Activated effector memory CD4-positive, alpha-beta T cell treated with Interleukin-2 at 50 U/mL for 16 hours (primary cell): ENCODE measurements at places on chromosomes 5 and 9.

GRCh38 chr5:18881615-18882014 is 1106.4 kb downstream of the CDH18 start:
- DNase-seq: no peak

DNA sequence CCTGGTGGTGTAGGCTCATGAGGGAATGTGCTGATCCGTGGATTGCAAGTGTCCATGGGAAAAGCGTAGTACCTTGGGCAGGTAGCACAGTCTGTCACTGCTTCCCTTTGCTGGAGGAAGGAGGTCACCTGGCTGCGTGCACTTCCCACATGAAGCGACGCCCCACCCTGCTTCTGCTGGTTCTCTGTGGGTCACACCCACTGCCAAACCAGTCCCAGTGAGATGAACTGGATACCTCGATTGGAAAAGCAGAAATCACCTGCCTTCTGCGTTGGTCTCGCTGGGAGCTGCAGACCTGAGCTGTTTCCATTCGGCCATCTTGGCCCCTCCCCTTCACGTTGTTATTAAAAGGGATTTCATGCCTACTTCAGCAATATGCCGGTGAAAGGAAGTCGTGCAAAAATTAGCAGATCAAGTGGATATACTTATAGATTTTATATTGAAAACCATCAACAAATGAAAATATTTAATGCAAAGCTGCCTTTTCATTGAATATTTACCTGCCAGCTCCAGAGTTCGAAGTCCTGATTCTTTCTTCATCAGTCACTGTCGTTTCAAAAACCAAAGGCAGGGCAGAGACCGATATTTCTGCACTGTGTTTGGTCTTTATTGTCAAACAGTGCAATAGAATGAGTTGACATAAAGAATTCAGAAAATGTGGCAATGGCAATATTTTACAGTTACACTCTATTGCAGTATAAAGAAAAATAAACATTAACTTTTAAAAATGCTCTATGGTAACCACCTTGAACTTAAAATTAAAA is 123.2 kb downstream of the JAKMIP2 start:
- no peak for DNase-seq

DNA sequence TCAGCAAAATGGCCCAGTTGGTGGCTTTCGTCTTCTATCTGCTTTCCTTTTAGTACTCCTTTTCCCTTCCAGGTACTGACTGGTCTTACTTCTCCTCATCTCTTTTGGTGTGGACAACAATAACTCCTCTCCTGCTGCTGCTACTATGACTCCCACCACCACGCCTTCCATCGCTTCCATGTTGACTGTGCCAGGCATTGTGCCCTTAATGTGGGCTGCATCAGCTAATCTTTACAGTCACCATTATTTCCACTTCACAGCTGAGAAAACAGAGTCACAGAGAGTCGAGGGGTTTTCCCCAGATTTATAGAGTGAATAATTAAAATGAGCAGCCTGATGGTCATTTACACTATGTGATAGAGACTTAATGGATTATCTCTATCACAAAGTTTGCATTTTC is 184.9 kb upstream of the IL12B start:
- no peak for DNase-seq

- no peak for DNase-seq
These were observed 57.5 kb downstream of the PJA2 start for GRCh38 chr5:109351988-109352864.

DNA sequence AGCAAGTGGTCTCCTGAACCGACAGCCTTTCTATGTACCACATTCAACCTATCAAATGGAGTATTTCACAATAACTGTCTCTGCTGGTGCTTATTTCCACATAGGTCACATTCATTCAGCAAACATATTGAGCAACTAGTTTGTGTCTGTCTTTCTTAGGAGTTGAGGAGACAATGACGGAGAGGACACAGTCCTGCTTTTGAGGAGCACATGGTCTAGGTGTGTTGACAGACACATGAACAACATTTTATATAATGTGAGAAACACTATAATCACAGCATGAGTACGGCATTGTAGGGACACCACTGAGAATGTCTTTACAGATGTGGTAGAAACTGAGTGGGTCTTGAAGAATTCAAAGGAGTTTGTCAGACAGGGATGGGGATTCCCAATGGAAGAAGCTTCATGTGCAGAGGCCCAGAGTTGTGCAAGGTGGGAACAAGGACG is 28.5 kb downstream of the NFIL3 start:
- no peak for DNase-seq

DNA sequence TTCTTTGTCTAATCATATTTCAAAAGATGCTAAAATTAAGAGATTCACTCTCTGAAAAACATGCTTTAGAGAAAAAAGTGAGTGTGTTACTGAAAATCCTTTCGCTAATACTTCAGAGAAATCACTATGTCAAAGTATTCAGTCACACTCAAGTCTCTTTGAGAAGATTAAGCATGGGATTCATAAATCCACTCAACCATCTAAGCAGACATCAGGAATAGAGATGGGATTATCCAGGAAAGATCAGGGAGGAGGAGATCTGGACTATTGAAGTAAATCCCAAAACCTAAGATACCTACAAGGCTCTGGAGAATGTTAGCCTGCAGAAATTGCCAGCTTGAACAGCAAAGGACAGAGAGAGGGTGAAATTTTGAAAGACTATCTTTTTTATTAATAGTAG is 317.2 kb upstream of the ACO1 start:
- DNase-seq: no peak

- DNase-seq: no peak
These were observed 71.1 kb upstream of the PITX1 start for GRCh38 chr5:135105105-135105484.

GRCh38 chr9:14813336-14814248 is 91.1 kb upstream of the CER1 start:
- no peak for DNase-seq

- DNase-seq: no peak
These were observed 142.2 kb downstream of the SV2C start for GRCh38 chr5:76225336-76225735.

- DNase-seq: no peak
These were observed 25.1 kb downstream of the PAPPA start for GRCh38 chr9:116178481-116179211.

DNA sequence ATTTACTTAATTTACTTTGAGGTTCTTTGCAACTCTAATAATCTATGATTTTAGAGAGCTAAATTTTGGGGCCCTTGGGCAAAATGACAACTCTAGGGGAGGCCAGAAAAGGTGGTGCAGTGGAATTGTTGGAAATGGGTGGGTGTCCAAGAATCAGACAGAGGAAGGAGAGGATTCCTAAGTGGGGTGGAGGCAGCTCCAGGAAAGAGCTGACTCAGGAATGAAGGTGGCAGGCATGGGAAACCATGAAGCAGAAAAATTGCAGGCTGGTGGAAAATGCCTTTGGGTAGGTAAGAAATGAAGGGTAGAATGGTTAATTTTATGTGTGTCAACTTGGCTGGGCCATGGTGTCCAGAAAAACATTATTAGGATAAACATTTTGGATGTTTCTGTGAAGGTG is 248.5 kb upstream of the TUT7 start:
- DNase-seq: no peak

DNA sequence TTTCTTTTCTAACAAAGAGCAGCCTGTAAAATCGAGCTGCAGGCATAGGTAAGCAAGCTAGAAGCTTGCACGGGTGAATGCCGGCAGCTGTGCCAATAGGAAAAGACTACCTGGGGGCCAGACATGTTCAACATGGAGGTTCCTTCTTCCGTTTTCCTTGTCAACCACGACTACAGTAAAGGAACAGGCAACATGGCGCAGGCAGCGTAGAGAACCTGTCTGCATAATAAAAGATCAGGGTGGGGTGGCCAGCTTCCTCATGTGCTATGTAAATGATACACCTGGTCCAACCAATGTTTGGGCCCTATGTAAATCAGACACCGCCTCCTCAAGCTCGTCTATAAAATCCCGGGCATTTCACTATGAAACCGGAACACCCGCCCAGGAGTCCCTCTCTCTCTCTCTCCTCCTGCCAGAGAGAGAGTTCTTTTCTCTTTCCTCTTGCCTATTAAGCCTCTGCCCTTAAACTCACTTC is 103.8 kb upstream of the LIFR start:
- no peak for DNase-seq

- no peak for DNase-seq
These were observed 71.0 kb upstream of the MOCS2 start for GRCh38 chr5:53180538-53180937.

- DNase-seq: no peak
These were observed 19.3 kb upstream of the F2RL2 start for GRCh38 chr5:76642390-76643040.

DNA sequence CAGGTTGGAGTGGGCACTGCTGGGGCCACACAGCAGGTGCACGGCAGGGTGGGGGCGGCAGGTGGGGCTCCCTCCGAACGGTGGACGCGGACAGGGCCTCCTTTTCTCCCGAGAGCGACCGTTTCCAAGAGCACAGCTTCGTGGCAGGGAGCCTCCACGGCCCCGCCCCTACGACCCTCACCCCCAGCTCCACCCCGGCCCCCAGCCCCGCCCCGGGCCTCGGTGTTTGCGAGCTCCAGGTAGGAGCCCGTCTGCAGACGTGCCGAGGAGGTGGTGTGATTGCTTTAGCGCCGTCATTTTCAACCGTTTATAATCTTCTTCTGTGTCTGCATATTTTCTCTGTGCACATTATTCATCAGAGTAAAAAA is 8.8 kb downstream of the GRIN1 start:
- no peak for DNase-seq

- peak; percentile 54 for DNase-seq
These were observed 974 bp downstream of the CCDC69 start for GRCh38 chr5:151222790-151223446.

DNA sequence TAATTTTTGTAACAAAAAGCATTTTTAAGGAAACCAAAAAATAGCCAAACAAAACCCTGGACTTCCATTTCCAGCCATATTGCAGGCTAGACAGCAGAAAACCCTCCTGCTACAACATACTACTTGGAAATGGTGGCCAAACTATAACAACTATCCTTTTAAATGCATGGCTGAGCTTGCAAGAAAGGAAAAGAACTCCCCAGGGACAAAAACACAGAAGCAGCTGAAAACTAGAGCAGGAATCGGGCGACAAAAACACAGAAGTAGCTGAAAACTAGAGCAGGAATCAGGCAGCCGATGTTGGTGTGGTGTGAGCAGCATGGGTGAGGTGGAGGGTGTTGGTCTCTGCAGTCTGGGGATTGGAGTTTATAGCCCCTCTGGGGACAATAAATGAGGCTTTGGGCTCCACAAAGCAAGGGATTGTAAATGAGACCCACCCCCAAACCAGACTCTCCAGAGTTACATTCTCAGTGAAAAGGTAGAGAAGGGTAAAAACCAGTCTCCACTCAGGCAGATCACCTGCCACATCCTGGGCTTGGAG is 95.2 kb downstream of the C9orf50 start:
- no peak for DNase-seq

- no peak for DNase-seq
These were observed 105.1 kb downstream of the MAST4 start for GRCh38 chr5:66701244-66701643.

DNA sequence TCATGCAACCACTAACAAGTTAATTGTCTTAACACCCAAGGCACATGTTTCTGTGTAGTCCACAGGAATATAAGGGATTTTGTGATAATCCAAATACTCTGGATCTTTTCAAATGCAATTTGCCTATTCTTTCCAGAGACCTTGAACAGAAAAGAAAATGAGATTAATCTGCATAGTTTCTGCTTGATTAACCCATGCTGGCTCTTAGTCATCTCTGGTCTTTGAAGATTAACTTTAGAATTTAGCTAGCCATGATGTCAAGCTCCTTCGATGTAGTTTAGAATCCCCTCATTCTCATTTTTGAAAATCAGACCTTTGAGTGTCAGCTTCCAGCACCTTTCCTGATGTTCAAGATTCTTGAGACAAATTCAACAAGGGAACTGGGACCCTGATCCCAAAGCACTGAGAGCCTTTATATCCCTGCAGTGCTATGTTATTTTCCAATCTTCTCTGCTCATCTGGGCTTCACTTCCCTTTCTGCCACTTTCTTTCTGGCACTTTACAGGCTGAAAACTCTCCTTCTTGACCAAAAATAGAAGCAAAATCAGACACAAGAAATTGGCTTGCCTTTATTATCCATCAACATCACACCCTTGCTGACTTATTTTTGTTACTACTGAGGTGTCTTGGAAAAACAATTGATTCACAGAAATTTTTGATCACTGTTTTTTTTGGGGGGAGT is 155.5 kb downstream of the PALM2AKAP2 start:
- no peak for DNase-seq

DNA sequence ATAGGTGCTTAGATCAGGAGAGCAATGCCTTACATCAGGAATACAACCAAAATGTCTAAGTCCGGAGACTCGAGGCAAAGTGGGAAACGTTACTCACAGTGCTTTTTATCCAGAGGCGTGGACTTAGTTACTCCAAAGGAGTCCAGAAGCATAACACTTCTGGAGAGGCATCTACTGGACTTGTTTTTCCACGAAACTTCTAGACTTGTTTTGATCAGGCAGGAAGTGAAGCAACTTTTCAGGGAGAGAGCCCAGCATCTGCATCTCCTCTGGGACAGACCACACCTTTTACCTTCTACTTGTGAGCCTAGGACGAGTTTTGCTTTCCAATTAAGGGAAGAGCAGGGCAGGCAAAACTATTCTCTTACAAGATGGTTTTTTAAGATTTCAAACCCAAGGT is 1.2 kb upstream of the TJP2 start:
- DNase-seq: no peak

DNA sequence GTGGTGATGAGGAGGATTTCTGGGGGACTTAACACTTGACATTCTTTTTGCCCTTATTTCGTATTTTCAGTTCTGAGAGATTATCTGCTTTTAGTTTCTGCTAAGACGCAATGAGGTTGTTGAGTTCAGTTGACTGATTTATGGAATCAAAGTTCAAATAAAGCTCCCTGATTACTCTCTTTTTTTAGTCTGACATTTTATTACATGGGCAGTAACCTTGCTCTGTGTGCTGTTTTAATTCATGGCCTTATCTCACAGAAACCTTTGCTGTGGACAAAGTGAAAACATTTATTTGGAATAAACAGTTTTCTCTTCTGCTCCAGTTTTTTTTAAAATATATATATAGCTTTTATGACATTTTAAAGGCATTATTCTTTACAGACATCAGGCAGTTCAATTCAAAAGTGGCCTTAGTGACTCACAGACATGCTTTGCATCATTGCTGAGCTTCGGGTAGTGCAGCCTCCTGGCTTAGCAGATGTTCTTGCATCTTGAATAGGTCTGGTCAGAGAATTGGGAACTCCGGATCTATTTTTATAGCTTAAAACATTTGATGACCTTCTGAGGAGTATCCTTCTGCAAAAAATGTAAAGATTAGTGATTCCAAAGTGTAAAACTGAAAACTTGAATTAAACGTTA is 162.9 kb downstream of the FAM170A start:
- no peak for DNase-seq

DNA sequence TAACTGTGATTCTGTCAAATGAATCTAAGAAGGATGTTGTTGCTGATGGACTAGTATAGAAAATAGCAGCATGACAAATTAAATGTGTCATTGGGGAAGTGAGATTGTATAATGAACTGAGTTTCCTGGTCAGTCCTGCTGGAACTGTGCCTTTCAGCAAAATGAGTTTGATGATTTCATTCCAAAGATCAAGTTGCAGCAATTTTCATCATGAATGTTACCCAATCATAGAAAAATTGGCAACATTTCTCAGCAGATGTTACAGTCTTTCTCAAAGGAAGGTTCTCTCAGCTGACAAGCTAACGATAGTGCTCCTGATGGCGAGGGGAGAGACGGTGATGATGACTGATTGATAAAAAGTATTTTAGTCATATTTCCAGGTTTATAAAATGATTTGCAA is 10.7 kb downstream of the PCDHAC2 start:
- DNase-seq: no peak

GRCh38 chr9:76620581-76620980 is 143.7 kb upstream of the PCA3 start:
- no peak for DNase-seq
